Breast epithelium (tissue), 4 donors: ENCODE measurements at places on chromosomes 3 and 15.

DNA sequence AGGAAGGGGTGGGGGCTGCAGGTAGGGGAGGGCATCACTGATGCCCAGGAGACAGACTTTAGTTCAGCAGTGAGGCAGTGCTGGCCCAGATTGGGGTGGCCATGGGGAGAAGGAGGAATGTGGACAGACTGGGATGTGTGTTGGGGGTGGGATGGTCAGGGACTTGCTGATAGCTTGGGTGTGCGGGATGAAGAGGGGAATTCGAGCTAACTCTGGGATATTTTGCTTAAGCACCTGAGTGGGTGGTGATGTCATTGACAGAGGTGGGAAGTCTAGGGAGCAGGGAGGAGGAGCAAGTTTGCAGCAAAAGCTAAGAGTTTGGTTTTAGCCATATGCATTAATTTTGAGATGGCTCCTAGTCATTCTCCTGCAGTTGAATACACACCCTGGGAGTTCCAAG, 207.5 kb downstream of the RPLP1 start:
- DNase-seq, result no peak

DNA sequence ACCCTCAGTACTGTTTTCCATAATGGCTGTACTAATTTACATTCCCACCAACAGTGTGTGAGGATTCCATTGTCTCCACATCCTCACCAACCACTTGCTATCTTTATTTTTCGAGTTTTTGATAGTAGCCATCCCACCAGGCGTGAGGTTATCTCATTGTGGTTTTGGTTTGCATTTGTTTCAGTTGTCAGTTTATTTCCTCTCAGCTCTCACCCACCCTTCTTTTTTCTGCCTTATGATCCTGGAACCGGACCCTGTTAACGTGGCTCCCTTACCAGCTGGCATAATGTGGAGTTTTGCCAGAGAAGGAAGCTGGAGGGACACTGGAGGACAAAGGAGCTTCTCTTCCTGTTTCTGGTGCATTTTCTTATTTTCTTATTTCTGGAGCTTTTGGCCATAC, 25.1 kb upstream of the SH3GL3 start:
- no peak for DNase-seq

DNA sequence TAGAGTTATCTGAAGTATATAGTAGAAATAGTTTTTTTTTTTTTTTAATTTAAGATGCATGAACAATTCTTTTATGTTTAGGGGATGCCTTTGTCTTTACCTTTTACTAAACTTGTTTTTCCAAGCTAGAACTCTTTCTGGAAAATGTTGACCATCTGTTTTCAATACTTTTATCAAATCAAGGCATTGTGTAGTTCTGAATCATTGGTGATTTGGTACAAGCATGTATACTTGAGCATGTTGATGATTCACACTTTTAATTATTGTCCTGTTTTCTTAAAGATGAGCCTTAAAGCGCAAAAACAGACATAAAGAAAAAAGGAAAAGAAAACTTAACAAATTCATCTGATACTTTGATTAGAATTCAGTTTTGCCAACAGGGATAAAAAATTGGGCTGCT, 28.3 kb downstream of the PDCD6IP start:
- no peak for DNase-seq

GRCh38 chr3:186646106-186646505, 5.9 kb downstream of the FETUB start:
- DNase-seq, result no peak

GRCh38 chr3:82508-82907, 114.1 kb upstream of the CHL1 start:
- DNase-seq, result no peak

DNA sequence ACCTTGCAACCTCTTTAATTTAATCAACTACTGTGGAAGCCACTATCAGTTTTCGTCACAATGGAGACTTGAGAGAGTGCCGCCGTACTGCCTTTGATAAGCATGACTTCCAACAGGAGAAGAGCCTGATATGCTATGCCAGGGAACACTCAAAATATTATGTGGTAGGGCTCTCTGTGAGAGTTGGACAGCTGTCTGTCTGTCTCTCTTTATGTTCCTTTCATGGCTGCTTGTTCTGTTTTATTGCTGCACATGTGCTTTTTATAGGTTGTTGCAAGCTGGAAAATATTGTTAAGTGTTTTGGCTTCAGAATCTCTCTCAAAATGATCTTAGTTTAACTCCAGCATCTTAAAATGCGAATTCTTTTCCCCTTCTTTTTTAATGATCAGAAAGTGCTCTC, 249.4 kb upstream of the RARB start:
- DNase-seq, result no peak

DNA sequence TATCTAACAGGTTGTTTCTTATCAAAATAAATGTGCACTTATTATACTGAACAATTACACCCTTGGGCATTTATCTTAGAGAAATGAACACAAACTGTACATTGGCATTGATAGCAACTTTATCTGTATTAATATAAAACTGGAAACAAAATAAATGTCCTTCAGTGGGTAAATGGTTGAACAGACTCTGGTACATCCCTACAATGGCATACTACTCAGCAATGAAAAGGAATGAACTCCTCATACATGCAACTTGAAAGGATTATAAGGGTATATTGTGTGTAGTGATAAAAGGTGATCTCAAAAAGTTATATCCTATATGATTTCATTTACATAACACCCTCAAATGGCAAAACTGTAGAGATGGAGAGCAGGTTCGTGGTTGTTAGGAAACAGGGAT, 23.7 kb upstream of the DLG1 start:
- DNase-seq, result no peak

DNA sequence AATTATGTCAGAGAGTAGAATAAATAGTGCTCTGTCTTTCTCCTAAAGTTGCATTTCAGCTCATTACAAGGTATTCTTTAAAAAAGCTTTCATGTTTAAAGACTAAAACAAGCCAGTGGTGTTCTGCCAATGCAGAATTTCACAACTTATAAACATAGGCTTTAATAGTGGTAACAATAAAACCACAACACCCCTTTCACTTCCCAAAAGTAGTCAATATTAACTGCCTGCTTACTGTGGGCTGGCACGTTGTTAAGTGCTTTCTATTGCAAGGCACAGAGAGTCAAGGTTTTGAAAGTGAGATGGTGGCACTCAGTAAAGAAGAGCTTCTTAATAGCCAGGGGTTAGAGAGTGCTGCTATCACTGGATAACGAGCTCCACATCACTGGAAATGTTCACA, 8.4 kb upstream of the RTP1 start:
- no peak for DNase-seq

DNA sequence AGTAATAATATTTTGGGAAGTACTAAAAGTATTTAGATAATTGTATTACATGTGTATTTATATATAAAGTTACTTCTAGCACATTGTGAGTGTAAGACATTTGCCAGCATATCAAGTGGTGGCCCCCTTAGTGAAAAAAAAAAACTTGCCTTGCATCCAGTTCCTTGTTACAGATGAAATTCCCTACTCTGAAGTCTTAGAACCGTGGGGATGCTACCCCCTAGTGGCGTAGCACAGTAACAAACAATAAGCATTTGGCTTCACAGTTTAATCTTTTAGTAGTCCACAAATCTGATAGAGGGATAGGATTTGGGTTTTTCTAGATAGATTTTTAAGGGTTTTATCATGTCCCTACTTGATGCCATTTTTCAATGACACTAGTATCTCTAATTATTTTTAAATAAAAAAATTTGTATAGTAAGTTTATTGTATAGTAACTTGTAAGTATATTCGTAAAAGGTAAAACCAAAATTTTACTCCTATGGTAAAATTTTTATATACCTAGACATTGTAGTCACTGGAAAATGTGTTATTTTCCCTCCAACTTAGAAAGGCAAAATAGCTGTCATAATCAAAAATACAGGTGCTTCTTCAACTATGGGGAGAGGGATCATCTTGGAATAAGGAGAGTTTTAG, 14.3 kb downstream of the SMC4 start:
- no peak for DNase-seq

- DNase-seq, result no peak
Observed at GRCh38 chr3:355622-356021, 159.1 kb downstream of the CHL1 start.

DNA sequence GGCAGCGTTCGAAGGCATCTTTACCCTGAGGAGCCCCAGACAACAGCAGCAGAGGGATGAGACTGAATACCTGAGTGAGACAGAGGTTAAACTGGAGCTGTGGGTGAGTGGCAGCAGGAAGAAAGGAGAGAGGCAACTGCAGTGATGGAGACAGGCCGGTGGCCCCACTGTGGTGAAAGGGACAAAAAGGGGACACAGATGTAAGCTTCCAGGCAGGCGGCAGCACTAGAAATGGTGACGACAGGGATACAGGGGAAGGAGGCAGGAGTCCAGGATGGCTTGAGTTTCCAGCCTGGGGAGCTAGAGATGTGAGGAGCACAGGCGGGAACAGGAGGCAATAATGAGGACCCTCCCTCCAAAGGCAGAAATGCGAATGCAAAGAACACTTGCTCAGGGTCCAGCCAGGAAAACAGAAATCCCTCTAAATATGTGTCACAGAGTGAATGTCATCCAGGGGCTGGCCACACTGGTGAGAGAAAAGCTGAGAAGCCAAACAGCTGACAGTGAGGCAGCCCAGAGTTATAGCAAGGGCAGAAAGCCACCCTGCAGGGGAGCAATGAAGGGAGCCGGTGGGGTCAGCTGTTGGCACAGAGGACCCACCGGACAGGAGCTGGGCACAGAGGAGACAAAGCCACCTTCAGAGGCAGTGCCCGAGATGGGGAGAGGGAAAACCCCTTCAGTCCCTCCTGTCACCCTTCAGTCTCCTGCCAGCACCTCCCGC, 70.1 kb downstream of the TBC1D2B start:
- no peak for DNase-seq

GRCh38 chr3:72210261-72210660, 425.3 kb upstream of the PROK2 start:
- no peak for DNase-seq

DNA sequence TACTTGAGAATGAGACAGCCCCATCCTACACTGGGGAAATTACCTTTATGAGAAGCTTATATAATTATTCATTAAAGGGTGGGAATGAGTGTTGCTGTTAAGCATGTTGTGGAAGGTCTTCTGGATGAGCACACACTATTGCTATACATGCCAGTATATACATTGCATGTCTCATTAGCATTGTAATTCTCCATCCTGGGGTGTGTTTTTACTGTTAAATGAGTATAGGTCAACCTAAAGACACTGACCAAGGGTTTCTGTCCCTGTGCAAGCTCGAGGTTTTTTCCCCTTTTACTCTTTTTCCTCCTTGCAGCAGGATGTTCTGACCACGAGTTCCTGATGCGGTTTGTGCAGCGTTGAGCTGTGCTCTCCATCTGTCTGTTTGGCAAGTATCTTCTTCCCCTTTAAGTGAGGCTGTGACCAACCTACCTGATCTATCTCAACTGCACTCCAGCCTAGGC, 7.2 kb upstream of the IVD start:
- DNase-seq, result no peak
